Liver (tissue), 10 donors: ENCODE measurements at places on chromosomes 12 and 14.
A peak's percentile ranks its signal among the peaks of the same experiment; 100 is the strongest.

DNA sequence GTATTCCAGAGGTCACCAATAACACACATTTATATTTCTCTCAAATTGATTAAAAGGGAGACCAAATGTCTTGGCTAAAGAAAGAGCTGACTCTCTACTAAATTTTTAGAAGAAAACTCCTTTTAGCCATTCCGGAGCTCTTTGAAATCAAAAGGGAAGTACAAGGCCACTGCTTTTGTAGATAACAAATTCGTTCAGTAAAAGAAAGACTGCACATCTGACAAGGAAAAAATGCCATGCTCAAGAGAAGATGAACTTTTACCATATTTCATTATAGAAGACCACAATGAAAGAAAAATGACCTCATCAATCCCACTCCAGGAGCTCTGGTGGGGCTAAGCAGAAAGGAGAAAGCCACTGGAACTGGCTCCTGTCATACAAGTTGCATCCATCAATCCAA, 57.6 kb downstream of the SPTSSA start:
- no peak for DNase-seq

DNA sequence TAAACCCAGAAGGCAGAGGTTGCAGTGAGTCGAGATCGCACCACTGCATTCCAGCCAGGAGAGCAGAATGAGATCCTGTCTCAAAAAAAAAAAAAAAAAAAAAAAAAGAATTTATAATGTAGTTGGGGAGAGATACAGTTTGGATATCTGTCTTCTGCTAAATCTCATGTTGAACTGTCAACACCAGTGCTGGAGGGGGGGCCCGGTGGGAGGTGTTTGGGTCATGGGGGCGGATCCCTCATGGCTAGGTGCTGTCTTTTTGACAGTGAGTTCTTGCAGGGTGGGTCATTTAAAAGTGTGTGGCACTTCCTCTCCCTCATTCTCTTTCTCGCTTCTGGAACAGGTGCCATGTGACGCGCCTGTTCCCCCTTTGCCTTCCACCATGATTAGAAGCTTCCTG, 32.8 kb downstream of the CLIP1 start:
- DNase-seq, result no peak

DNA sequence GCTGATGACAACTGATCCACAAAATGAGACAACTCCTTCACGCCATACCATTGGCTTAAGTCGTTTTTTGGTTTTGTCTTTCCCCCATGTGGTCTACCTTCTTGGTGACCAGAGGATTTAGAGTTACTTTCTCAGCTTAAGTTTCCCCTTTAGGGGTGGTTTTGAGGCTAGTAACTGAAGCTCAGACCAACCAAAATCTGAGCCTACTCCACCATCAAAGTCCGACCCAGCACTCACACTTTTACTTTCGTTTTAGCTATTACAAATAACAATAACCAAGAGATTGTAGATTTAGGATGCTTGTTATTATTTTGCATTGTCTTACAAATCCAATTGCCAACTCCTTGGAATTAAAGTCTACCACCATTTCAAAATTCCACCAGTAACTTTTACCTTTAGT, 130.6 kb upstream of the MDM1 start:
- no peak for DNase-seq

DNA sequence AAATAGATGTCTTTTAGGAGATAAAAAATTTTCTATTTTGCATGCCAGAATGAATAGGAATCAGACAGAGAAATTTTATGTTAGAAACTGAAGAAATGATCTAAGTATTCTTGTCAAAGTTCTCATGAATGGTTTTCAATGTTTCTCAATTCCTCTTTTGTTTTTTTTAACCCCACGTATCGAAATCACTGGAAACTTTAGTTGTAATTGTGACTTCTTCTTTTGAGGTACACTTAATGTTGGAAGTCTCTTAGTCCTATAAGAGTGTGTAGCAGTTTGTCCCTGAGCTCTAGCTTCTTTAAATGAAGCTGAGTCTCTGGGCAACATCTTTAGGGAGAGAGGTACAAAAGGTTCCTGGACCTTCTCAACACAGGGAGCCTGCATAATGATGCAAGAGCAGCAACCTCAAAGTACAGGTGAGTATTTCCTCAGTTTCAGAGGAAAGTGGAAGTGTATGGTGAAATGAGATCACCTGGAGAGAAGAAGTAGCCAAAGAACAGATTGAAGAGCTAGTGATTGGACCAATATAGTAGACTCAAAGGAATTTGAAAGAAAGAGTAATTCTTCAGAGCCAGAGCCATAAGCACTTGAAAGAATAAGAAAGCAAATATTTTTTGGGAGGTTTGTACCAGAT, at the start of gene CLEC6A:
TSS of gene CLEC6A (plus strand) at position 236 of the 634 bp plus-strand sequence. CDS start at position 386, 150 bp downstream.
- no peak for DNase-seq

DNA sequence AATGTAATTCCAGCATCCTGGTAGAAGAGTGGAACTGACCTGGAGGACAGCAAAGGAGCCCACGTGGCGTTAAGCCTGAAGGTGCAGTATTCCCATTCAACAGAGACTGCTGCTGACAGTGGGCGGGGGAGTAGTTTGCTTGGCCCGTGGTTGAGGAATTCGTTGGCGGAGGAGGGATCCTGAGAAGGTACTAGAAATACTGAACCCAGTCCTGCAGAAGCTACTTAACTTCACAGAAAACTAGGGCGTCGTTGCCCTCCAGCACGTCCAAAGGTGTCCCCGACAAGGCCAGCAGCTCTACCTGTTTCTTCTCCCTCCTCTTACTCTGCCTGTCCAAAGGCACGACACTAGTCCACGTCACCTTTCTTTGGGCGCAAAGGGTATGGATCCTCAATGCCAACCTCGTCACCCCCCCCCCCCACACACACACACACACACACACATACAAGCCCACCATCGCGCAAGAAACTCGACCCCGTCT, 303 bp downstream of the PUS7L start:
- no peak for DNase-seq

- no peak for DNase-seq
Observed at GRCh38 chr14:79298373-79298772, 912.9 kb downstream of the DIO2 start.

DNA sequence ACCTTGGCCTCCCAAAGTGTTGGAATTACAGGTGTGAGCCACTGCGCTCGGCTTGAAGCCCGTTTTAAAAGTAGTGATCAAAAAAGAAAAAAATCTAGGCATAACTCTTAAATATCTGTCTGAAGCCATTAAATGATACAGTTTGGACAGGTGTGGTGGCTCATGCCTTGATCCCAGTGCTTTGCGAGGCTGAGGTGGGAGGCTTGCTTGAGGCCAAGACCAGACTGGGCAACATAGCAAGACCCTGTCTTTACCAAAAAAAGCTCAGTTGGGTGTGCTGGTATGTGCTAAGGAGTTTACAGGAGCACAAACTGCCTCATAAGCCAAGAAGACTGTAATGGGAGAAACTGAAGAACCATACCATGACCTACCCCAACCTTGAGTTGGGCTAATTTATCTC, 26.0 kb downstream of the SYNE2 start:
- DNase-seq, result no peak

DNA sequence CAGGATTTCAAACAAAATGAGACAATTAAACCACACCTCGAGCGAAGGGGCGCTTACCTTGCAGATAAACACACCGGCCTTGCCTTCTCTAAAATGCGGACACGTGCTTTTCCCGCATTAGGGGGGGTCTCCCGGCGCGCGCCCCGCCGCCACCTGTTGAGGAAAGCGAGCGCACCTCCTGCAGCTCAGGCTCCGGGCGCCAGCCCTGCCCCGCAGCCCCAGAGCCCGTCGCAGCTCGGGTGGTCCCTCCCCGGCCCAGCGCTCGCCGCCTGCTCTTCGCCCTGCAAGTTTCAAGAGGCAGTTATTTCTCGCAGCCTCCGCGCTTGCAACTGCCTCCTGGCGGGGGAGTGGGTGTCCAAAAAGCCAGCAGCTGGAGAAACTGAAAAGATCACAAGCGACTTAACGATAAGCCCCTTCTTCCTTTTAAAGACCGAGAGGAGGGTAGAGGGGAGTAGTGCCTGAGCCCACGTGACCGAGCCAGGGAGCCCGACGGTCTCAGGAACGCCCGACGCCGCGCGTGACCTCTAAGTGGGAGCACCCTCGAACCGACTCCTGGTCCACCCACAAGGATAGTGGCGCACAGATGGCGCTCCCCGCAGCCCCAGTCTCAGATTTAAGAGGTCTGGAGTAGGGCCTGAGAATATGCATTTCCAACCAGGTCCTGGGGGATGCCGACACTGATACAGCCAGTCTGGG, at the start of gene ESR2:
TSS of gene ESR2 (minus strand) at position 396 of the 696 bp plus-strand sequence. CDS start 11,386 bp downstream, outside the sequence.
- peak; percentile 37 for DNase-seq

DNA sequence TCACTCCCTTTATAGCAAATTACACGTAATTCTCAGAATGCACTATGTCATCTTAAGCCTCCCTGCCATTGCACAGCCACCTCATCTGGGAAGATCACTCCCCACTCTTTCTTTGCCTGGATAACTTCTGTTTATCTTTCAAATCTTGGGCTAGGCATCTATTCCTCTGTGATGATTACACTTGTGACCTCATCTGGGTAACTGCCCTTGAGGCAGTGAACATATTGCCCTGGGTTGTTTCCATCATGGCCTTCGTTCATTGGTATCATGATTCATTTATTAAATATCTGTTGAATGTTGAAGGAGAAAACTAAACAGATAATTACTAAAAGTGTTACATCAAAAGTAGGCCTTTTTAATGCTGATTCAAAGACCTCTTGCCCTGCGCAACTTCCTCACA, 26.2 kb upstream of the PDE3A start:
- no peak for DNase-seq

DNA sequence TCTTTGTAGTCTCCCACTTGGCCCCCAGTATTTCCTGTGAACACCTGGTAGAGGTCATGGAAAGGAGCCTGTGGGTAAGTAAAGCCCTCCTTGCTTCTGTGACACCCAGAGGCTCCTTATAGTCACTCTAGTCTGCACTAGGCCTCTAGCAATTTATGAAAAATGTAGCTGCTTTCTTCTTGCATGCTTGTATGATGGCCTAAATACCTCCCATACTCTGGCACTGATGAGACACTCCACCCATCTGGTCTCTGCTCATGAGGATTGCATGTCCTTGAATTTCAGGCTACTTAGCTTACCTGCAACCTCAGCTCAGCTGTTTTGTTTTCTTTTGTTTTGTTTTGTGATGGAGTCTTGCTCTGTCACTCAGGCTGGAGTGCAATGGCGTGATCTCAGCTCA, 4.6 kb upstream of the A2ML1 start:
- DNase-seq, result no peak

- DNase-seq, result no peak
Observed at GRCh38 chr12:26293612-26294011, 98.2 kb downstream of the SSPN start.
